ENCODE measurements at places on chromosomes 1 and 21.
A peak's percentile ranks its signal among the peaks of the same experiment; 100 is the strongest.

DNA sequence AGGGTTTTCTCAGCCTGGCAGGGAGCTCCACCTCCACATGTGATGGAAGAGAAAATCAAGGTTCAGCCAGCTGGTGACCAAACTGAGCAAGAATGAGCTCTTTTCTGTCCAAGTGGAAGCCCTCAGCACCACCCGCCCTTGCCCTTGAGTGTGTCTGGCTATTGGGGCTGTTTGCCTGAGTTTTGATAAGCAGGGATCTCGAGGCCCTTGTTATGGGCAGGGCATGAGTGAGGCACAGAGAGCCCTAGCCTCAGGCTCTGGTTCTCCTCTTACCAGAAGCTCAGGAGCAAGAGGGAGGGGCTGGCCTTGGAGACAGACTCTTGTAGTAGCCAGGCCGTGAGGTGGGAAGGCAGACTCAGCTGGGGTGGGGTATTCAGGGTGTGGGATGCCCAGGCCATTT is 37.5 kb upstream of the ARF1 start:
- no peak for DNase-seq

DNA sequence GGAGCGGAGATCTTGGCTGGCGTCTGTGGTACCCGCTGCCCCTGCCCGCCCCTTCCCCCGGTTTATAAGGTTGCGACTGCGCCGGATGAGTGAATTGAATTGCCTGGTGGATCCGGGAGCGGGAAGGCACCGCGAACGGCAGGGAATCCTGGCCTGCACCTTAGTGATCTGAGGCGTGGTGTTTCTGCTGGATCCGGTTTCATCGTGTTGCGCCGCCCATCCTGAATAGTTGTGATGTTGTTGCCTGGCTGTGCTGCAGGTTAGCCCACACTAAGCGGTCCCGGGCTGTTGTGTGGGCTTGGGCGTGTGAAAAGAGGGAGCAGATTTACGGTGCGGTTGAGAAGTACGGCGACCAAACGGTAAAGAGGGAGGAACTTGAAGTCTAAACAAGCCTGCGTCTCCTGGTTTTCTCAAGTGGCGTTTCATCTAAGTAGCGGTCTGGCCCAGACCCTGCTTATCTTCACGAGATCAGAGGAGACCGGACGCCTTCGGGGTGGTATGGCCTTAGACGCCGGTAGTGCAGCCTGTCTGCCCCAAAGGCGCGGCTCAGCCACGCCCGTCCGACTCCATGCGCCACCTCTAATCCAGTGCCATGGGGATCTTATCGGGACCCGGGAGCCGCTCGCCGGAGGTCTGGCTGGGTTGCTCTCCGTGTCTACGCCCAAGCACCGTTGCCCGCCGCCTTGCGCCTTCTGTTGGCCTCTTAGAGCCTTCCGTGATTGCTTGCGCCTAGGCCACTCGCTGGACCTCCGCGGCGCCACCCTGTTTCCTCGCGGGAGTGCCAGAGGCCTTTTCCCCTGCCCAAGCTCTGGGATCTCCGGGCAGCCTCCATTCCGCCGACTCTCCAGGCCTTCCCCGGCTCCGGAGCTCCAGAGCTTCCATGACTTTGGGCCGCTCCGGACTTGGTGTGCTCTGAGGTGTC is 87.5 kb upstream of the RHOU start:
- DNase-seq: peak; percentile 51

- no peak for DNase-seq
Measured at GRCh38 chr1:115732316-115732715, 36.2 kb downstream of the CASQ2 start.

GRCh38 chr1:219876798-219877209 is 51.6 kb downstream of the SLC30A10 start:
- peak; percentile 76 for DNase-seq

DNA sequence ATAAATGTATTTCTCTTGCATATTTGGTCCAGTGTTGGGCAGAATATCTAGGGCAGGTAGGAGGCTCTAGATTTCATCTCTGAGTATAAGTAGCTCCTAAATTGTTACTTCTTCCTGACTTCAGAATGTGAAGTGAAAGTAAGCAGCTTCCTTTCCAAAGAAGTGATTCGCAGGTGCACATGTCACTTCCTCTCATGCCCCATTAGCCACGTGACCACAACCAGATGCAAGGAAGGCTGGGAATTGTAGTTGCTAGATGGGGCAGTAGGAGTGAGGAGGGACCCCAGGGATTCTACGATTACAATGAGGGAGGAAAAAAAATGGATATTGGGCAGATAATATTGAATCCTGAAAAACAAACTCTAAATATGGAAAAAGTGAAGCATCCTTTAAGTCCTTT is 113.2 kb upstream of the CYYR1 start:
- DNase-seq: peak; percentile 60

GRCh38 chr1:153611356-153611755 is 1.6 kb downstream of the S100A16 start:
- no peak for DNase-seq

DNA sequence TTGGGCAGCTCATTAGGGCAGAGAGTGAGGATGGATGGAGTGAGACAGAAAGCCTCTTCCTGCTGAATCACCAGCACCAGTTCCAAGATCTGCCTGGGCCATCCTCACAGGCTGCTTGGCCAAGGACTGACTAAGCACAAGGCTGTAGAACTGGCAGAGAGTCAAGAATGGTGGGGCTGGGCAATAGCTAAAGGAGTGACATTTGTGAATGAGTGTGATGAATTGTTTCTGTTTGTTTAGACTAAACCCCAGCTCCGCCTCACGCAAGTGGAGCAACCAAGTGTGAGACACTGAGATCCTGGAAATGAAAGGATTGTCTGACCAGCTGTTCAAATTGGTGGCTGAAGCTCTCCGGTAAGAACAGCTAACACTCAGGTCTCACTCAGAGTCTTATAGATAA is 38.6 kb downstream of the BRINP2 start:
- DNase-seq: peak; percentile 53

GRCh38 chr21:27196651-27197050 is 229.8 kb upstream of the ADAMTS5 start:
- no peak for DNase-seq

DNA sequence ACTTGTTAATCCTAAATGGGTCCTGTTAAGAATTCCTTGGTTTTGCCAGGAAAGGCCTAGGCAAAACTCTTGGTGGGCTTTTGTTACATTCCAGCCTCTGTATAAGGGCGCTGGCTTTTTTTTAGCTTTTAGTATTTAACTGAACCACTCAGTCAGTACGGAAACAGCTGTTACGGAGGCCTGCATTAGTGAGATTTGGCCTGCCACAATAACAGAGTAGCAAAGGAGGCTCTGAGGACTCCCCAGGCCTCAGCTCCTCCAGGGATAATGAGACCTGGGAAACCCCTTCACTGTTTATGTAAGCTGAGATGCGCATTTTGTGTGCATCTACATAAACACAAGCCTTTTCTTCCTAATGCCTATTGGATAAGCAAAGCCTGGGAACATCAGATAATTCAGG is 210.2 kb downstream of the APP start:
- no peak for DNase-seq

DNA sequence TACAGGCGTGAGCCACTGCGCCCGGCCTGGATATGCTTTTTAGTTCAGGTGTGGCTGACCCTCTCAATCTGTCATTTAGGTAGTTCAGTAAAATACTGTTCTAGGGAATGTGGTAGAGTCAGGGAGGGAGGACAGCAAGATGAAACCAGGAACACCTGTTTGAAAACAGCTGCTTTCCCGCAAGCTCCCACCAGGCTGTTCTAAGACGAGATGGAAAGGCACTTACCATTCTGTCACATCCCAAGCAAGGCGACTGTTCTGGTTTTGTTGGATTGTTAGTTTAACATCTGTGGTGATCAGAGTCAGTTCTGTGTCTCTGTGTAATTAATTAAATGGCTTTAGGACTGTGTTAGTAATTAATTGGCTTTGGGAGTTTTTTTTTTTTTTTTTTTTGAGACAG is 2.9 kb downstream of the CHAF1B start:
- DNase-seq: no peak

GRCh38 chr21:38956007-38956406 is 150.3 kb downstream of the ETS2 start:
- DNase-seq: no peak

DNA sequence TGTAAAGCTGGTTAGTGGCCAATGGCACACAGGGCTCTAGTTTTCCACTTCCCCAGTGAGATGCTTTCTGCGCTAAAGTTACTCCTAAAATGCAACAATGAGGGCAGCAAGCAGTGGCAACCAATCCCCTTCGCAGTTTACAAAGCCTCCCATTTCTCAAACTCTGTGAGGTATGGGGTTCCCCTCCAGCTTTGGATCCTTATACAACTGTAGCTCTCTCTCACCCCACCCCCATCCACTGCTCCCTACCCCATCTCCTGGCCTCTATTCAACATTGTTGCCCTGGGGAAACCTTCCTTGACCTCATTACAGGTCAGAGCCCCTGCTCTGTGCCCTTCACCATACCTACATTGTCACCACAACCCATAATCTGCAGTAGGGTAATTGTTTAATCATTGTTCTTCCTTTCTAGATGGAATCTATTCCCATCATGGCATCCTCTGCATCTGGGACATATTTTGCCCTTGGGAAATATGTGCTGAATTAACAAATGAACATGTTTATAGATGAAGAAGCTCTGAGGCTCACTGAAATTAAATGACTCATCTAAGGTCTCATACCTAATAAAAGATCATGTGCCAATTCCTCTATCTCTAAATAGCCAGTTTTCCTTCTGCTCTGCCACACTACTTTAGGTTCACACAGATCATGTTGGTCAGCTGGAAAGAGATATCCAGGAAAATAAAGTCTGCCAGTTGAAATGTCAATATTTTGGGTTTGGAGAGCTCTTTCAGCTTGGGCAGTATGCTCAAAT is 12.6 kb downstream of the KIAA0040 start:
- no peak for DNase-seq

GRCh38 chr1:186255266-186255665 is 119.8 kb downstream of the TPR start:
- DNase-seq: no peak
